ENCODE measurements at places on chromosomes 11 and 22.

GRCh38 chr11:102449651-102450570 lies 2.7 kb downstream of the TMEM123 start:
- DNase-seq, result no peak

DNA sequence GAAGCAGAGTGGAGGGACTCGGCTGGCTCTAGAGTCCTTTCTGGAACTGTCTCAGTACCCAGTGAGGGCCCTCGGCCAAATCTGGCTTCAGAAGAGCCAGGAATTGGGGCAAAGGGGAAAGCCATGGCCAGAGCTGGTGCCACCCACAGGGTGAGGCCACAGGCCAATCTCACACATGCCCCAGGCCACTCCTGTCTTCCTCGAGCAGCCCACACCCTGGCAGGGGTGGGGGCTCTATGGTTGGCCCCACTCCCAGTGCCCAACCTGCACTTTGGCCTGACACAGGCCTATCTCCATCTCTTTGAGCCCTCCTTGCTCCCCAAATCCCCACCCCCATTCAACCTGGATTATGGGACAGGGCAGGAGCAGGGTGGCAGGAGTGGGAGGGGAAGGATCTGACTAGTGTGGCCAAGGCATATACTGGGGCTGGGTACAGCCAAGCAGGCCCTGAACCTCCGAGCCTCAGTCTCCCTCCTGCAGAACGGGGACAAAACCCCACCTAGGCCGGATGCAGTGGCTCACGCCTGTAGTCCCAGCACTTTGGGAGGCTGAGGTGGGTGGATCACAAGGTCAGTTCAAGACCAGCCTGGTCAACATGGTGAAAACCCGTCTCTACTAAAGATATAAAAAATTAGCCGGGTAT lies 6.9 kb downstream of the TST start:
- DNase-seq, result no peak

- no peak for DNase-seq
These were observed 2.2 kb upstream of the CD151 start for GRCh38 chr11:830295-831117.

DNA sequence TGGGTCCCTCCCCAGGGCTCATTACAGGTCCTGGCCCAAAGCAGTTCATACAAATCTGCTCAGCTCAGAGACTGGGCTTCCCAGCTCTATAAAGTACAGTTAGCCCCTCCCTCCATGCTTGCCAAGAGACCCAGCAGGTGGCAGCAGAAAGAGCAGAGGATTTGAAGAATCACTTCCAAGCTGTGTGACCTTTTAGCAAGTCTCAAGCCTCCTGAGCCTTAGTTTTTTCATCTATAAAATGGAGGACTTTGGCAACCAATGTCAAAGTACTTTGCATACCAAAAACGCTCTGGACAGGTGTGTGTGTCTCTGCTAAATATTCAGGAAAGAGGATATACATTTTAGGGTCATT lies 26.6 kb downstream of the RELT start:
- no peak for DNase-seq

- DNase-seq, result no peak
These were observed 2.7 kb upstream of the PPARA start for GRCh38 chr22:46147471-46148267.

Data from C1 segment of cervical spinal cord (tissue), 14 donors.